ENCODE measurements at places on chromosomes 1 and 21. TPM values are rescaled to one million over a fixed set of nuclear protein-coding genes. Genes with fewer than 3 reads are reported as not detected.

TRIM67 gene
- 1.2 TPM for total RNA-seq

MYBPH gene
- not detected for total RNA-seq

MGST3 gene
- 145 TPM for total RNA-seq

DMRTA2 gene
- 0.24 TPM for total RNA-seq

MTARC1 gene
- 7.7 TPM for total RNA-seq

Data from umbilical cord (tissue), 2 donors.